ENCODE measurements at places on chromosomes 7 and 10.
A peak's percentile ranks its signal among the peaks of the same experiment; 100 is the strongest.

- DNase-seq = no peak
Measured at GRCh38 chr10:82397854-82398253, 522.9 kb downstream of the NRG3 start.

GRCh38 chr10:12241810-12242529, 46.0 kb downstream of the CDC123 start:
- DNase-seq = no peak

DNA sequence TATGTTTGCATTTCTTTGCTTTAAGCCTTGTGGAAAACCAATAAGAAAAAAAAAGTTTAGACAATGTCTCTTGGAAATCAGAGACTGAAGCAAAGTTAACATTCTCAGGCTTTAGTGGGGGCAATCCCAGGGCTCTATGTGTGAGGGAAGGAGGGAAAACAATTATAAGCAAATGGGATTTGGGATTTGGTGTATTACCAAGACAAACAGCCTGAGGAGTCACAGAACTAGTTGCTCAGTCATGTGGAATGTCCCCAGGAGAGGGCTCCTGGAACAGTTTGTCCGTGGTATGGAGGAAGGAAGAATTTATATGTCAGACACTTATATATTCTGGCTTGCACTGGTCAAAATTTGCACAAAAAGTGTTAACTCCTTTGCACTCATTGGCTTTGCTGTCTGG, 562.9 kb upstream of the TPK1 start:
- no peak for DNase-seq

- no peak for DNase-seq
Measured at GRCh38 chr7:148545932-148546331, 44.6 kb upstream of the C7orf33 start.

- DNase-seq = no peak
Measured at GRCh38 chr10:29112827-29113615, 175.8 kb upstream of the LYZL1 start.

DNA sequence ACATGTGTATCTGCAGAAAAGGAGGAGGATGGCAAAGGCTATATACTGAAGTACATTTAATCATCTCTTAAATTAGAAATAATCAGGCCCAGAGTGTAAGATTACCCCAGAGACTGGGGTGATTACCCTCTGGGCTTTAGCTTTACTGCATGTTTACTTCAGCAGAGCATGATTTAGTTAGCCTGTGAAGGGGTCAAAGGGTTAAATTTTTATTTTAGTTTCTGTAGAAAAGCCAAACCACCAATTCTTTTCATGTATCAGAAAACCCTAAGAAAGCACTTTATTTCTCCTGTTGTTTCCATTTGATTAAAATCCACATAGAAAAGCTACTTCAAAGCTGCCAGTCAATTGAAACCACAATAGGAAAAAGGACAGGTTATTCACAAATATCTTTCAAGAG, 101.5 kb upstream of the LSM8 start:
- no peak for DNase-seq

- no peak for DNase-seq
Measured at GRCh38 chr10:48478980-48479811, 125.7 kb downstream of the ARHGAP22 start.

DNA sequence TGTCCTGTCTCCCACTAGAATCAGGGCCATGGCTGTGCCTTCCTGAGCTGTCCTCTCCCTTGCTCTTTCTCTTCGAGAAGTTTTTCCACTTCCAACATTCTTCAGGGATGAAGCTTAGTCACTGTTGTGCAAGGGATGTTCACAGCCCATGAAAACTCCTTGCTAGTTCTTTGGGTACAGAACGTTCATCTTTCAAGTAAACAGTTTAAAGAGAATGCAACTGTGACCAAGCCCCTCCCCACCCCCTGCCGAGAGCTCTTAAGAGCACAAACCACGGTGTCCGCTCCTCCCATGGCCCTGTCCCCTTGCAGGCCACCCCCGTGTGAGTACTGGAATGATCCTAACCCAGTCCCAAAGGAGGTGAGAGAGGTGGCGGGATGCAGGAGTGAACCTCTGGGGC, 161.1 kb upstream of the RHEB start:
- no peak for DNase-seq

- DNase-seq = no peak
Measured at GRCh38 chr7:2018569-2019460, 213.9 kb downstream of the MAD1L1 start.

DNA sequence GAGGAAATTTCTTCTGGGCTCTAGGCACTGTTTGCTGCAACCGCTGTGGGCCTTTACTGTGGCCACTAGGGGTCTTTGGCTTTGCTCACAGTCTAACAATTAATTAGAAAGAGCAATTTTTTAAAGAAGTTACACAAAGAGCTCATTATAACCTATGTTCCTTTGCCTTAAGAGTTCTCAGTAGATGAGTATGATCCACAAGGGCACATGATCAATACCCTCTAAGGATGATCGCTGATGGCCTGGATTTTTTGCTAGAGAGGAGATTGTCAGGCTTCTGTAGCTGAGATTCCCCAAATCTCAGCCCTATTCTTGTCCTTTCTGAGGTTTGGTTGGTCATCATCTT, 80.8 kb upstream of the RHOBTB1 start:
- peak; percentile 21 for DNase-seq
